Hepatocyte (in vitro differentiated cells): ENCODE measurements at places on chromosomes 6 and 20.

DNA sequence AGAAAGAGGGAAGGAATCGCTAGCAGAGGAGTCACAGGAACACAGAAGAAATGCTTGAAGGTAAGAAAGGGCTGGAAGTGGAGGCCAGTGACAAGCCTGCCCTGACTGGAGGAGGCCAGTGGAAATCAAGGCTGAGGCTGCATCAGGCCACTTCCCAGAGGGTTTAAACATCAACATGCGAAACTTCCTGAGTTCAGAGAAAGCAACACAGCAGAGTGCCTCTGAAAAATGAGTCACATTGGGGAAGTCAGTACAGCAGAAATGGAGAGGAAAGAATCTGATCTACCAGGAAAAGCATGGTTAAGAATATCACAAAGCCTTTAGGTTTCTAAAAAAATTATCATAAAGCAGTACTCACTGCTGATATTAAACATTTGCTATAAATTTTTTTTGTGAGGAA, 23.3 kb downstream of the NAPB start:
- no peak for DNase-seq
- no peak overlapping the region for H3K4me3 ChIP-seq
- H3K36me3 ChIP-seq = no peaks in the 10 kb centered on the region
- H3K27me3 ChIP-seq = no peaks in the 10 kb centered on the region
- H3K4me1 ChIP-seq = no peaks in the 10 kb centered on the region

DNA sequence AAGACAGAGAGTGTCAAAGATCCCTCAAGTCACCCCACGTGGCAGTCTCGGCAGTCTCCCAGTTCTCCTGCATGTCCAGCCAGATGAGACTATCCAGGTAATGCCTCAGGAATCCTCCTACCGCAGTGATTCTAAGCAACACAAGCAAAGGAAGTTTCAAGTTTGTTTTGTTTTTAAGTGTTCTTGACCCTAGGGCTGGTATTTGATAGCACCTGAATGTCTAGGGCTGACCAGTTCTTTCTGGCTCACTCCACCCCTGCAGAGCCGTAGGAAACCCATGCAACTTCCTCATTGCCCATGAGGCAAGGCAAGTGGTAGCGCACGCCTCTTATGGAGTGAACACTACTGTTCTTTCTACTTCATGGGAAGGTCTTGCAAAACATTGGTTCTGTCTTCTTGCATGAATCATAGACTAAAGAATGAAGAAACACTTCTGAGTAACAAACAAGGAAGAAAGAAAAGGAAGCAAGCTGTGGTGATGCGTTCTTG, 24.8 kb upstream of the FOXQ1 start:
- H3K27ac ChIP-seq = peak overlapping the region; percentile 45
- no peaks in the 10 kb centered on the region for H3K36me3 ChIP-seq
- no peaks in the 10 kb centered on the region for H3K4me1 ChIP-seq

- H3K27ac ChIP-seq = no peak overlapping the region
- H3K4me3 ChIP-seq = no peak overlapping the region
- no peaks in the 10 kb centered on the region for H3K27me3 ChIP-seq
These were observed 348.3 kb downstream of the CDH26 start for GRCh38 chr20:60306551-60306950.

DNA sequence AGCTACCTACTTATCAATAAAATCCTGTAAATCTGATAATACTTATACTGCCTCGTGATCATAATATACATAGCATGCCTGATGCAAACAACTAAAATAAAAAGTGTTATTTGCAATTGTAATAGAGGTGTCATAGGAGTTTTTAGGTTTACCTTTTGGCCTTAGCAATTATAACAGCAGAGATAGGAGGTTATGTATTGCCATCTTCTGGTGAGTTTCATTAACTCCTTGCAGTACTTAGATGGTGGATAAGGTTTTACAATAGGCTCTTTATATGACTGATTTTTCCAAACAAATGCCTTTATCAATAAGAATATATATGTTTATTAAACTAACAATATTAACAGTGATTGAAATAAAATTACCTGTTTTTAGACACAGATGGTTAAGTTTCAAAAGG, 27.8 kb upstream of the MYCT1 start:
- H3K27ac ChIP-seq = no peak overlapping the region
- H3K4me3 ChIP-seq = no peak overlapping the region
- no peaks in the 10 kb centered on the region for H3K4me1 ChIP-seq
- H3K27me3 ChIP-seq = no peaks in the 10 kb centered on the region
- DNase-seq = no peak
- no peaks in the 10 kb centered on the region for H3K36me3 ChIP-seq

- H3K4me3 ChIP-seq = no peak overlapping the region
- H3K4me1 ChIP-seq = peaks cover 7% of the 10 kb centered on the region
- peak overlapping the region; percentile 75 for H3K27ac ChIP-seq
- DNase-seq = peak; percentile 69
These were observed 70.8 kb upstream of the RIPOR2 start for GRCh38 chr6:25006565-25007001.

DNA sequence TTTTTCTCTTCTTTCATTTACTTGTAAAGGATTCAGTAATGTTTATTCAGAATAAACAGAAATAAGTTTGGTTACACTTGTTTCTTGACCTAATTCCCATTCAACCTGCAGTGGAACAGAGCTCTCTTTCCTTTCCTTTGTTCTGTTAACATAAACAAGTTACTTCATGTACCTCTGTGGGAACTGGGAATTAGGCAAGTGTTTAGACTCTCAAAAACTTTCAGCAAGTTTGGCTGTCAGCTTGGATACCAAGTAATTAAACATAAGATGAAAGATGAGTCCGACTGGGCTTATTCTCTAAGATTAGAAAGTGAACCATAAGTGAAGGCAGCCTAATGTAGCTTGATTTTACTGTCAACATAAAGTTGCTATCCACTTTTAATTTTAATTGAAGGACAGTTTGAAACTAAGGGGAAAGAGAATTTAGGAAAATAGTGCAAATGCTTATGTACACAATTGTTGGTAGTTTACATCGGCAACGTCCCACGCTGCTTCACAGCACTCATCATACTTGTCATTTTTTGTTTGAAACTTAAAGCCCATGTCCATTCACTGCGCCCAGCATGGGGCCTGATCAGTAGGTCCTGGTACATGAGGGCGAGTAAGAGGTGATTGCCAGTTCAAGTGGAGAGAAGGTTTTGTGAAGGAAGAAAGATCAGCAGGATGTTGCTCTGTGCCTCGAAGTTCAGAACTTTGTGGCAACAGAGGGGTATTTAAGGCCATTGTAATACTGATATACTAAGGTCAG, 113.0 kb downstream of the PLEKHG1 start:
- no peaks in the 10 kb centered on the region for H3K36me3 ChIP-seq
- H3K4me1 ChIP-seq = peaks cover 7% of the 10 kb centered on the region
- H3K27ac ChIP-seq = no peak overlapping the region
- H3K4me3 ChIP-seq = no peak overlapping the region
- DNase-seq = no peak

DNA sequence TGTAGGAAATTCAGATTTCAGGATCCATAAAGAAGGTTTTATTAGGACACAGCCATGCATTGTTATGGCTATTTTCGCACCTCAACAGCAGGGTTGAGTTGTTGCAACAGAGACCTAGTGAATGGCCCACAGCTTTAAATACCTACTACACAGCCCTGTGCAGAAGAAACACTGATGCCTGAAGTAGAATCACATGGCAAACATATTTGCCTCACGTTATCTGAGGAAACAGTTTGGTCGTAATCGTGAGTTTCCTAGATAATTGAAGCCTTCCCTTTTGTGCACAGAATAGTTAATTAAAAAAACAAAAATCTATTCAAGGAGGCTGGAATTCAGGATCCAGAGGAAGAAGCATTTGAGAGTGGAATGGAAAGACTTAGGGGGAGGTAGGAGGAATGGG, 55.1 kb downstream of the GCNT2 start:
- peaks cover 7% of the 10 kb centered on the region for H3K4me1 ChIP-seq
- H3K4me3 ChIP-seq = no peak overlapping the region
- no peaks in the 10 kb centered on the region for H3K27me3 ChIP-seq
- H3K36me3 ChIP-seq = no peaks in the 10 kb centered on the region
- DNase-seq = no peak

GRCh38 chr6:169098116-169098515, 155.5 kb downstream of the THBS2 start:
- H3K27me3 ChIP-seq = no peaks in the 10 kb centered on the region
- H3K27ac ChIP-seq = no peak overlapping the region
- no peak for DNase-seq
- H3K4me1 ChIP-seq = no peaks in the 10 kb centered on the region
- no peak overlapping the region for H3K4me3 ChIP-seq

- H3K27me3 ChIP-seq = no peaks in the 10 kb centered on the region
- DNase-seq = no peak
- H3K4me3 ChIP-seq = no peak overlapping the region
- no peaks in the 10 kb centered on the region for H3K36me3 ChIP-seq
- H3K27ac ChIP-seq = peak overlapping the region; percentile 30
These were observed 14.2 kb downstream of the SMPDL3A start for GRCh38 chr6:122803171-122803661.

DNA sequence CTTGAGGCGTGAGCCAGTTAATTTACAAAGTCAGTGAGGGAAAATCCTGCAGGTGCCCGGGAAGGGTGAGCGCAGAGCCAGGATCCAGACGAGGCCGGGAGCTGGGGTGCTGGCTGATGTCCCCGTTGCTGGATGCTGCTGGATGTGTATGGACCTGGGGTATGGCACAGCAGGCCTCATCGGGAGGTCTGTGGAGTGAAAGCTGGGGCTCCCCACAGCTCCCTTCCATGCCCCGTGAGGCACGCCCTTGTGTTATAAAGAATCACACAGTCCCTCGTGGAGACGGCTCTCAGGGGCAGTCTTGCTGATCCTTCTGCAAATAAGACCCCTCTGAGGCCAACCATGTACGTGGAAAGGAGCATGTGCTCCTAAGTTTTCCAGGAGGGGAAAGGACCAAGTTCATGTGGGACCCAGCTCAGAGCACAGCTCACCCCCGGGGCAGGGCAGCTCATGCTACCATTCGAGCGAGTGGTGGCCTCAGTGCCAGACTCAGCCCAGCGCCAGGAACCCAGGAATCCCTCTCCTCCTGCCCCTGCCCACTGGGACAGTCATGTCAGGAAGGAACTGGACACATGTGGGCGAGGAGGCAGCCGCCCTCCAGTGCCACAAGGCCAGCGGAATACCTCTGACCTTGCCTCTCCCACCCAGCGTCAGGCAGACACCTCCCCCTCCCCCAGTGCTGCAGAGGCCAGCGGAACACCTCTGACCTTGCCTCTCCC, 97.5 kb downstream of the CDH4 start:
- no peak overlapping the region for H3K27ac ChIP-seq
- no peak overlapping the region for H3K4me3 ChIP-seq
- no peaks in the 10 kb centered on the region for H3K4me1 ChIP-seq
- H3K36me3 ChIP-seq = no peaks in the 10 kb centered on the region
- DNase-seq = no peak
- peaks cover 8% of the 10 kb centered on the region for H3K27me3 ChIP-seq

- no peak overlapping the region for H3K27ac ChIP-seq
- no peaks in the 10 kb centered on the region for H3K27me3 ChIP-seq
These were observed 109.9 kb downstream of the SLC24A3 start for GRCh38 chr20:19322061-19322985.

DNA sequence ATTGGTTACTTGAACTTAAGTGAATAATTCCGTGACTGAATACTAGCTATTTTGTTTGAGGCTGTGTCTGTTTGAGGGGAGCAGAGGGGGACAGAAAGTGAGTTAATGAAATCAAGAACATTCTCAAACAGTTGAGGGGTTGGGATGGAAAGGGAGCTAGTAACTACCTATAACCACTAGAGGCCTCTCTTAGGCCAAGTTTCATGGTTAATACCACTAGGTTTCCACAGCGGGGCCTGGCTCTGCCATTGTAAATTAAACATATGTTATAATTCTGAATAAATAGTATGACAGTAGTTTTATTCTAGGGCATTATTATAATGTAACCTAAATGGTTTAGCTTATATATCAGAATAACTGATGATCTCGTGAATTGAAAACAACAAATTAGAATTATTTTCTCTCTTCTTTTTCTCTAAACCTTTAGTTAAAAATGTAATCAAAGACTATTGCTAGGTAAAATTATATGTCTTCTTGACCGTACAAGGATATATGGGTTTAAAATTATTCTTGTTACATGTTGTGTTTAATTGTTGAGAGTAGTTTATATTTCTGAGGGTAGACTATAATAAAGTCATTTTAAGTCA, 108.1 kb downstream of the BCKDHB start:
- no peak overlapping the region for H3K4me3 ChIP-seq
- no peak overlapping the region for H3K27ac ChIP-seq
- peak; percentile 77 for DNase-seq
- H3K36me3 ChIP-seq = no peaks in the 10 kb centered on the region
- H3K4me1 ChIP-seq = peaks cover 18% of the 10 kb centered on the region

- no peak for DNase-seq
- H3K4me3 ChIP-seq = no peak overlapping the region
- no peaks in the 10 kb centered on the region for H3K27me3 ChIP-seq
- H3K27ac ChIP-seq = peak overlapping the region; percentile 24
- no peaks in the 10 kb centered on the region for H3K4me1 ChIP-seq
These were observed 430.8 kb upstream of the RUNX2 start for GRCh38 chr6:44897316-44897715.

GRCh38 chr20:19026121-19026878, 186.1 kb upstream of the SLC24A3 start:
- peaks cover 4% of the 10 kb centered on the region for H3K4me1 ChIP-seq
- no peak overlapping the region for H3K27ac ChIP-seq
- no peaks in the 10 kb centered on the region for H3K36me3 ChIP-seq

DNA sequence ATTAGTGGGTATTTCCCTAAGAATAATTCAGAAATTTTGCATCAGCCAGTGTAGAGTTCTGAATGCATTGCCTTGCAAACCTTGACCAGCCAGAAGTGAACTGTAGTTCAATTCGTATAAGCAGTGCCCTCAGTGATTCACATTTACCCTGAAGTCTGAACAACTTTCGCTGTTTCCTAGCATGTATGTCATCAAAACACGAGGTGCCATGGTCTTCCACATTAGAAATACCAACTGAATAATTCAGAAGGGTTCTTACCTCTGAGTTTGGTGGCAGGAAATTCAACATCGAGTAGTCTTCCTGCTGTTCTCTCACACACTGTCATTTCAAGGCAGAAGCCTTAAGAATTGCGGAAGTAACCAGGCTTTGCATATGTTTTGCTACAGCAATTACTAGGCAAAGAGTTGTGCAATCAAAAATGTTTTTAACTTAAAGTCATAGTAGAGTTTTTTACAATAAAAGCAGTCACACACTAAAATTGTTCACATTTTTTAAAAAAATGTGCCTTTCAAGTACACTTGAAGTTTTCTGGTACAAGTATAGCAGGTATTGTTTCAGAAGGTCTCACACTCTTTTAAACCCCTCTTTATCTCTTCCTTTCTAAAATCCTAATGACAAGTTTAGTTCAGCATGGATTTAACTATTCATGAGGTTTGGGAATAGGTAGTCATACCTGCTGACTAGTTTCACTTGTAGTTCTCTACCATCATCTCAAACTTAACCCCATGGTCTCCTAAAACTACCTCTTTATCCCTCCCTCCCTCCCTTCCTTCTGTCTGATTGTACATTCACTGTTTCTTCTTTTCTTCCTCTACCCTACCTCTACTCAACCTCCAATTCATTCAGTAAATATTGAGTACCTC, 118.3 kb downstream of the STXBP5 start:
- no peak for DNase-seq
- H3K4me1 ChIP-seq = no peaks in the 10 kb centered on the region
- no peak overlapping the region for H3K27ac ChIP-seq

GRCh38 chr6:29589423-29590048, 4.6 kb downstream of the OR2H2 start:
- peak; percentile 71 for DNase-seq
- H3K4me1 ChIP-seq = no peaks in the 10 kb centered on the region
- H3K27ac ChIP-seq = no peak overlapping the region
- no peak overlapping the region for H3K4me3 ChIP-seq
- H3K27me3 ChIP-seq = no peaks in the 10 kb centered on the region

- H3K36me3 ChIP-seq = no peaks in the 10 kb centered on the region
- no peaks in the 10 kb centered on the region for H3K27me3 ChIP-seq
- DNase-seq = no peak
- no peak overlapping the region for H3K27ac ChIP-seq
- H3K4me3 ChIP-seq = no peak overlapping the region
- no peaks in the 10 kb centered on the region for H3K4me1 ChIP-seq
These were observed 7.0 kb downstream of the MUC21 start for GRCh38 chr6:30990422-30991086.
